ENCODE measurements at places on chromosomes 5 and 9.

DNA sequence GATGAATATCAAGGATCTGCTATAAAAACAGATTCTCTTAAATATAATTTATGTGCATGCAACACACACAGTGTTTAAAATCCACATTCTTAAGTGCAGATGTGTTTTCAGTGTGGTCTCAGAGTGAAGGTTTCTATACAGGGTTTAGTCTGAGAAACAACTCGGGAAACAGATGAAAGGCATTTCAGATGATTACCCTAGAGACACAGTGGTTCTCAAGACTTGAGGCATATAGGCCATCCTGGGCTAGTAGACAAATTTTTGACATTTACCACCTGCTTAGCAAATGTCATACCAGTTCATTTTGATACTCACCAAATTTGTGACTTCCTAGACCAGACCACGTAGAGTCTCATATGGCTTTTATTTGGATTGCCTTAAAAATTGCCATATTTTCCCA is 216.5 kb downstream of the ARL15 start:
- no peak for DNase-seq

DNA sequence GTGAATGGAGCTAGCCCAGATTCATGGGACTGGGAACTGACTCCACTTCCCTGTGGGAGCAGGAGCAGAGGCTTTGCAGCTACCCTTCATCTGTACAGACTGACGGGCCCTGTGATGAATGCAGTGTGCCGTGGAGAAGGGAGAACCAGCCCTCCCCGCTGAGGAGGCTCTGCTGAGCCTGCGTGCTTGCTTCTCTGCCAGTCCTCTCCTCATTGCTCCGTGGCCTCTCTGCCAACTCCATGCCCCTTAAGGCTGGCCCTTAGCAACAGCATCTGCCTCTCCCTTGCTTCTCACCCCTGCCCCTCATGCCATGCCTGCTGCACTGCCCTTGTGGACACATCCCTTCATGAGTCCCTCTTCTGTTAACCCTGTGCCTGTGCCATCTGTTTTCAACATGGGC is 53.6 kb downstream of the GADD45G start:
- DNase-seq = no peak

GRCh38 chr9:35816708-35817107 is 1.9 kb upstream of the HINT2 start:
- DNase-seq = no peak

DNA sequence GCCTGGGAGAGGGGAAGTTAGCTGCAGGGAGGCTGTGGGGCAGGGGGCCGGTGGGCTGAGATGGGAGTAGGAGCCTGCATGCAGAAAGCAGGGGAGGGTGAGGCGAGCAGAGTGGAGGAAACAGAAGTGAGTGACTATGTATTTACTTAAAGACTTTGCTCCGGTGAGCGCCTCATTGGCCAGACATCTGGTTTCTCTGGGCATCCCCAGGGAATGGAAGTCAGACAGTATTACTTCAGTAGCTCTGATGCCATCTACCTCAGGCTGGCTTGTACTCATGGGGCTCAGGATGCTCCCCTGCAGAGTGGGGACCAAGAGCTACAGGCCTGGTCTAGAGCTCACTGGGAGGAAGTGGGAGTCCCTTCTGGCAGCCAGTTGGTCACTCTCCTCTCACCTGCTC is 78.2 kb upstream of the ARAP3 start:
- no peak for DNase-seq

DNA sequence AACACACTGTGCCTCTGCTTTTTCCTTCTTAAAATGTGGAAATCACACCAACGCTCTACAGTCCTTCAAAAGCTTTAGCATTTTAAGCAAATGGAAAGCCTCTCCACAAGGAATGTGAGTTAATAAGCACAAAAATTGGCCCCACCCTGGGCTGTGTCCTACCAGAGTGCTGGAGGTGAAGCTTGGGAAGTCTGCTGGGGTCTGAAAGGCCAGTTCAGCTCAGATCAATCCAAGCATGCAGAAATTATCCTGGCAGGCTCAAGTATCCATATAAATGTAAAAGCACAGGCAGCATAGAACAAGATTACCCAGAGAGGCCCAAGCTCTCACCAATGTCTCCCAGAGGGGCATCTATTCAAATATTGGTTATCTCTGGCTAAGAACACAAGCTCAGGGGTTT is 98.5 kb downstream of the ESM1 start:
- no peak for DNase-seq

GRCh38 chr9:33024126-33024965 is 727 bp upstream of the DNAJA1 start:
- DNase-seq = no peak

DNA sequence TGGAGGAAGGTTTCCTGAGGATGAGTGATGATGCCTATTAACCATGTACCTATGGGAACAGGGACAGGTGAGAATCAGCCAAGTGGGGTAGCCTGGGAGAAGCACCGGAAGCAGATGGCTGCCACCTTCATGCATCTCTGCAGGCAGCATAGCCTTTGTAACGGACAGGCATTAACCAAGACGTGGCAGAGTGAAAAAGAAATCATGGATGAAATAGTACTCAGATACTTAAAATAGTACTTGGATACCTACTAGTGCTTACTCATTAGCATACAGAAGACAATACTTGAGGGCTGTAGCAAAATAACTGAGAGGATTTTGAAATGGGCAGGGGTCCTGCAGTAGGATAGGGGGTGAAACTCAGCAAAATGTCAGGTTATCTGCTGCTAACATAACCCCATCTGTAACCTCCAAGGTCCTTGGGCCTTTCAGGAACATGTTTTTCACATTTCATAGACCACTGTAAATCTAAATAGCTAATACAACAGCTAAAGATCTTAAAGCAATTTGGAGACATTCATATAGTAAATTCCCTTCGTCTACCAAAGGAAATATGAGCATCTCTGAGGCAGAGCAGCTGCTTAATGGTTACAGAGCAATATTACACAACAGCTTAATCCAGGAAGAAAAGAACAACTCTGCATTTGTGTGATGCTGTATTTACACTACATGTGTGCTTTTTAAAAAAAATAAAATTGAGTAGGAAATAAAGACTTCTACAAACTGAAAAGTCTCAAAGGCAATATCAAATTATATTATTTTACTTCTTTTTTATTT is 154.3 kb downstream of the NFIB start:
- no peak for DNase-seq

GRCh38 chr9:36625006-36625615 is 52.4 kb downstream of the MELK start:
- no peak for DNase-seq

GRCh38 chr5:86824637-86825036 is 206.9 kb downstream of the COX7C start:
- no peak for DNase-seq

All from stimulated activated CD8-positive, alpha-beta memory T cell treated with anti-CD3 and anti-CD28 coated beads, Interleukin-2, amount 100 ng/mL, for 1 hour (primary cell).